Gastroesophageal sphincter (tissue), 4 donors: ENCODE measurements at places on chromosomes 12 and 14. TPM values are rescaled to one million over a fixed set of nuclear protein-coding genes. Genes with fewer than 3 reads are reported as not detected.

DNA sequence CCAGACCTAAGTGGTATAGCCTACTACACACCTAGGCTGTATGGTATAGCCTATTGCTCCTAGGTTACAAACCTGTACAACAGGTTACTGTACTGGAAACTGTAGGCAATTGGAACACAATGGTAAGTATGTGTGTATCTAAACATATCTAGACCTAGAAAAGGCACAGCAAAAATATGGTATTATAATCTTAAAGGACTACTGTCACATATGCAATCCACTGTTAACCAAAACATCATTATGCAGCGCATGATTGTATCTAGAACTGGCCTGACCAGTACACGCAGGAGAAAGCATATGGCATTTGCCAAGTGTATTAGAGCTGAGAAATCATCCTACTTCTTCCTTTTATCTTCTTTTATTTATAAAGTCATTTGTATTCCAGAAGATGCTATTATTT lies 75.5 kb downstream of the SLC8A3 start:
- no peaks in the 10 kb centered on the region for H3K4me1 ChIP-seq
- H3K36me3 ChIP-seq = no peaks in the 10 kb centered on the region
- peaks cover 4% of the 10 kb centered on the region for H3K27me3 ChIP-seq
- H3K4me3 ChIP-seq = no peak overlapping the region

GRCh38 chr12:2259369-2259768 lies 206.6 kb downstream of the CACNA1C start:
- no peaks in the 10 kb centered on the region for H3K27me3 ChIP-seq
- no peak for ATAC-seq
- H3K27ac ChIP-seq = no peak overlapping the region
- no peaks in the 10 kb centered on the region for H3K36me3 ChIP-seq
- H3K4me3 ChIP-seq = no peak overlapping the region

VCPKMT gene
- 7.3 TPM for total RNA-seq

NAA25 gene
- total RNA-seq = 13.7 TPM

TSHR gene
- total RNA-seq = not detected
